ENCODE measurements at places on chromosomes 3 and 15.
A peak's percentile ranks its signal among the peaks of the same experiment; 100 is the strongest.

DNA sequence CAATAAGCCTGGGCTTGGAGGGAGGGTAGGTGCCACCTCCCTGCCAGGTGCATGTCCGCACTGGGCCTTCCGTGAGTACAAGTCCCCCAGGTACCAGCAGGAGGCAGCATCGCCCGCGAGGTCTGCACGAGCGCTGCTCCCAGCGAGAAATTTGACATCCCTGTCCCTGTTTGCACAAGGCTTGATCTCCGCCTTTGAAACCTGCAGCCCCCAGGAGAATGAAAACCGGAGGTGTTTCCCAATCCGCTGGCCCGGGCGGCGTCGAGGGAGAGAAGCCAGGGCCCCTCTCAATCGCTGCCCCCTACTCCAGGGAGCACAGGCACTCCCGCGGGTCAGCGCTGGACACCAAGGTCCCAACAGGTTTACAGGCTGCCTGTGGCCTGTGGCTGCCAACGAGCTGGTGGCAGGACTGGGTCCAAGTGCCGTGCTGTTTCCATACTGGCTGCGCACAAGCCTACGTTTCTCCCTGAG, 961 bp downstream of the HAPLN3 start:
- peak; percentile 55 for DNase-seq

- DNase-seq = no peak
Observed at GRCh38 chr3:32086464-32086863, 20.0 kb upstream of the GPD1L start.

DNA sequence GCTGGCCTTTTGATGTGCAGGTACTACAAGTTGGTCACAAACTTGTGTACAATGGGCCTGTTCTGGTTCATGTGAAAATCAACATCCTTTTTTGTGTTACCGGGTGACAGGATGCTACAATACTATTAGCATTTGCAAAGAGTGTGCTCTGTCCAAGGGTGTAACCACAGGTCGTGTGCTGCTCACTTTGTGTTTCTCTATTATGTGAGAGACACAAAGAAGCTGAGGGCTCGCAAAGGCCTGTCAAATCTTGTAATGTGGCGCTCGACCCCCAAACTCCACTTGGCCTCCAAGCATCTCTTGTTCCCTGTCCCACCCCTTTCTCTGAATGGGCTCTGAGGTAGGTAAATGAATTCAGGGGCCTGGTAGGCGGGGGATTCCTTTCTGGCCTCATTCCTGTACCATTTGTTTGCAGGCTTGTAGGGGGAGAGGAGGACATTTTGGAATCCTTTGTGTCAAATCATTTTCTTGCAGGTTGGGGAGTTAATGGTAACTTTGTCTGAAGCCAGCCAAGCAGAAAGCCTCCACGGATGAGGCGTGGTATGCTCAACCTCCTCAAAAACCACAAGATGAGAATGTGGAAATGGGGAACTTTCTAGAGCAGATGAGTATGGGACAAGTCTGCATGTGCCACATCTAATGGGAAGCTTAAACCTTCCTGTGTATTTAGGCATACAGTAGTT, 109.1 kb downstream of the OPA1 start:
- no peak for DNase-seq

DNA sequence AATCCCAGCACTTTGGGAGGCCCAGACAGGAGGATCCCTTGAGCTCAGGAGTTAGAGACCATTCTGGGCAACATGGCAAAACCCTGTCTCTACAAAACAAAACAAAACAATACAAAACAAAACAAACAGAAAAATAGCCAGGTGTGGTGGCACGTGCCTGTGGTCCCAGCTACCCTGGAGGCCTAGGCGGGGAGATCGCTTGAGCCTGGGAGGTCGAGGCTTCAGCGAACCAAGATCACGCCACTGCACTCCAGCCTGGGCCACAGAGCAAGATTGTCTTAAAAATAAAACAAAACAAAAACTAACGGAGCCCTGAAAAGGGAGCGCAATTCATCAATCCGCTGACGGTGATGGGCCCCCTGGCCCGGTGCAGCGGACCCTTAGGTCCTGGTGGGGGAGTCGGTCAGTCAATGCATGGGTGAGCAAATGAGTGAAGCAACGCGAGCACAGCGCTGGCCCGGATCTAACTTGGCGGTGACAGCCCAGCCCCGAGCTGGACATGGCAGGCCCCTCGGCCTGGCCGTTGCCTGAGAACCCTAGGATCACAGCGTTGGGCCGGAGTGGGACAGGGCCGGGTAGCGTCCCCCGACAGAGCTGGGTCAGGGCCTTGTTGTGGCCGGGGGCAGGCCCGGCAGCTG, 52.4 kb upstream of the BLM start:
- DNase-seq = no peak
